ENCODE measurements at places on chromosomes 1 and 21.

GRCh38 chr1:62425041-62425440 lies 11.8 kb upstream of the USP1 start:
- DNase-seq = no peak

DNA sequence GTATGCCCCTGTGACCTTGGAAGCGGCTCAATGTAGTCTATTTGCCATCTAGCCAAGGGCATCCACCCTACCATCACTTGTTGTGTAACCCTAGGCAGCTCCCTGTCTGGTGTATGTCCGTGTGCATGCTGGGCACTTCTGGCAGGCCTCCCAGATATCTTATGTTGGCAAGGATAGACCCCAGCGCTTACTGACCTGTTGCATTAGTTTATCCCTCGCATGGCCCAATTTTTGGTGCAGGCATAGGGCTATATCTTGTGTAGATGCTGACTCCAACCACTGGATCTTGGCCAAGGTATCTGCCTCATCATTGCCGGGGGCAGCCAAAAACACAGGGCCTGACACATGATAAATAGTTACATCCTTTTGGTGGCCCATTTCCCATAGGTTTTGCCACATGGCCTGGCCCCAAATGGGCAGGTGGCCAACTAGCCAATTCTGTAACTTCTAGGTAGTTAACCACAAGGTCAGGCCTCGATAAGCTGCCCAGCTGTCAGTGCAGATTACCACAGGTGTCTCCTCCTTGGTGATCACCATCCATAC lies 14.0 kb upstream of the TBX19 start:
- no peak for DNase-seq

GRCh38 chr1:244893836-244894235 lies 29.5 kb upstream of the HNRNPU start:
- no peak for DNase-seq

DNA sequence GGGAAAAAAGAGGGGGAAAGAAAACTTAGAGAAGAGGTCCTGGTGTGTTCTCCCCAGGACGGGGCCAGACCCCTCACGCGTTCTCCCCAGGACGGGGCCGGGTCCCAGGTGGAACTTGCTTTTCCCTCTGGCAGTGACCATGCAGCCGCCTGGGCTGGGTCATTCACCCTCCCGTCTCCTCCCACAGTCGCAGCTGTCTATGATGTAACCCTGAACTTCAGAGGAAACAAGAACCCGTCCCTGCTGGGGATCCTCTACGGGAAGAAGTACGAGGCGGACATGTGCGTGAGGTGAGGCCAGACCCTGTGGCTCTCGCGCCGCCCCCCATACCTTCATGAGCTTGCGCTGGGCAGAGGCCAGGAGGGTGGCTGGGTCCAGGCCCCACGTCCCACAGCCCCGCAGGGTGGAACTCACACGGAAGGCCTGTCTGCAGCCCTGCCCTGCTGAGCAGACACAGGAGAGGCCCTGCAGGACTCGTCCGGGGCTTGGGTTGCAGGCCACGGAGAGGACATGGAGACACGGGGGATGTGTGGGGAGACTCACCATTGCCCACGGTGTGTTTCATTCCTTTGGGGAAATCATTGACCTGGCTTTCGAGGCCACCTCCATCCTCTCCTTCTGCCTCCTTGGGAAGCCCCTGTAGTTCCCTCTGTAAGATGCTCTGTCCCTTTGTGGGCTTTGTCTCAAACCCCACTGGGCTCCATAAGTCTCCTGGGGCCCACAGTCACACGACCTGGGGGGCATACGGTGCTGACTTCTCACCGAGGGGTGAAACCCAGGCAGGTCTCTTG lies 40.7 kb upstream of the TRAPPC10 start:
- no peak for DNase-seq

DNA sequence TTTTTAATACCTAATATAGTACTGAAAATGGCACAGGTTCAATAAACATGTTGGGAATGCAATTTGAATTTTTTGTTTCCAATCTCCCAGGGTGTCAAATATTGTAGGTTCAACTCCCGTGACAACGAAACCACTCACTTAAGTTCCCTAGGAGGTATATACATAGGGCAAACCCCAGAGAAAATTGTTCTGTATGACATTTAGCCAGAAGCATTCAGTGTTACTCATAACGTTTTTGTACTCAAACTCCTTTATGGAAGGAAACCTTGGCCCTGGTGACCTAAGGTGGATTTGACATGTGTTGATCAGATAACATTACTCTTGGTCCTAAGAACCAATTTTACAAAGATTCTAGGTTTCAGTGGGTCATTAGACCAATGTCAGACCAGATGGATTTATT lies 110.6 kb downstream of the USP25 start:
- DNase-seq = no peak

GRCh38 chr1:54705153-54705552 lies 10.5 kb upstream of the TTC4 start:
- DNase-seq = no peak

GRCh38 chr1:172185211-172185610 lies 235.3 kb upstream of the C1orf105 start:
- no peak for DNase-seq

Data from activated T-cell treated with anti-CD3 and anti-CD28 coated beads for 1 hour (primary cell).